ENCODE measurements at places on chromosomes 6 and 20.

DNA sequence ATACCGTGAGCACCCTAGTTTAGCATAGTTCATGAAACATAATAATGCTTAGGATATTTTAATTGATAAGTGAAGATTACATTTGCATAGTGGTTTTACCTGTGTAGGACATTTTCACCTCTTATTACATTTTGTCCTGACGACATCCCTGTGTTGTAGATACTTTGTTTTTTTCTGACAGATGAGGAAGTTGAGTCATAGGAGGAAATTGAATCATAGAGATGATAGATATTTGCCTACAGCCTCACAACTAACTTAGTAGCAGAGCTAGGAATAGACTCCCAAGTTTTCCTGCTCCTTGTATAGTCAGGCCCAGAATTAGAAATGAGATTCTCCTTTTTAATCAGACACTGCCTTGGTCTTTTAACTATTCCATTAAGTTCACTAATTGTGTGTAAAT, 100.5 kb upstream of the SUPT3H start:
- no peak for DNase-seq

GRCh38 chr20:48933017-48933766, 11.7 kb downstream of the ARFGEF2 start:
- no peak for DNase-seq

DNA sequence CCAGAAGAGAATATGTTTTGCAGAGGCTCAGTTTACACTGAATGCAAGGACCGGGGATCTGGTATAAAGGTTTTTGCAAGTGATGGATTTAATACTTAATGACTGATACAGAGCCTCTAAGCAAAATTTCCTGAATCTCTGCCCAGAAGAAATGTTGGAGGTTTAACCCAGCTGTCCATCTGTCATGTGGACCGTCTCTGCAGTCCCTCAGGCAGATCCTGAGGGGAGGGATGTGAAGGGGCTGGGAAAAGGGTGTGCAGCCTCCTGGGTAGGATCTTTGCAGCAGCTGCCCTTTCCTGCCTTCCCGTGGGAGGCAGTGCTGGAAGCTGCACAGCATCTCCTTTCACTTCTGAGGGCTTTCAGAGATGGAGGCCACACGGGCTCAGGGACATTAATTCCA, 207.0 kb downstream of the SLC24A3 start:
- no peak for DNase-seq

GRCh38 chr6:161162722-161163121, 111.1 kb downstream of the AGPAT4 start:
- no peak for DNase-seq

GRCh38 chr6:5729080-5729434, 277.7 kb downstream of the NRN1 start:
- DNase-seq: no peak

GRCh38 chr6:112651239-112651638, 304.1 kb downstream of the RFPL4B start:
- DNase-seq: no peak

- DNase-seq: no peak
Measured at GRCh38 chr6:151808371-151809241, 1.1 kb downstream of the ESR1 start.

DNA sequence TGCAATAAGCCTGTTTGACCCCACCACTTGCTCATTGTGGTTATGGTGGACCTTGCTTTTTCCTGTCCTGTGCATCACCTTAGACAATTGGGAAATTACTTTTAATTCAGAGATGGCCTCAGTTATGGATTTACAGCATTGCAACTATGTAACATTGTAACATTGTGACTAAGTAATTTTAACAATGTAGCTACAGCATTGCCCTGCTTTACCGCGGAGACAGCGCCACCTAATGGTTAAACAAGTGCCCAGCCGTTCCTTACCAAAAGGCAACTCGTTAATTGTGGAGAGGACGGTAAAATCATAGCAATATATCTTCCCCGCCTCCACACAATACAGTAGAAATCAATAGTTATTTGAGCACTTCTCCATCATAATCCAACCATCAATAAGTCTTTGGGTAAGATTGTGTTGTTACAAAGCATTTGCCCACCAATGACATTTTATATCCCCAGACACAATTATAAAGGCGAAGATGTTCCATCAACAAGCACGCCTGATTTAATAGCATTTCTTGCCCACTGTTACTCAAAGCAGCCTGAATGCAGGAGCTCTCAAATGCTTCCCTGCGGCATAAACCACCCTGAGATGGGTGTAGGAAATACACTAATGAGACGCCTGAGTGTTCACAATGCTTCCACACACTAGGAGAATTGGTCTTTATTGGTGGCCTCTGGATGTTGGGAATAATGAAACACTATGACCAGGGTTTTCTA, 93.7 kb downstream of the PROKR2 start:
- peak; percentile 19 for DNase-seq

DNA sequence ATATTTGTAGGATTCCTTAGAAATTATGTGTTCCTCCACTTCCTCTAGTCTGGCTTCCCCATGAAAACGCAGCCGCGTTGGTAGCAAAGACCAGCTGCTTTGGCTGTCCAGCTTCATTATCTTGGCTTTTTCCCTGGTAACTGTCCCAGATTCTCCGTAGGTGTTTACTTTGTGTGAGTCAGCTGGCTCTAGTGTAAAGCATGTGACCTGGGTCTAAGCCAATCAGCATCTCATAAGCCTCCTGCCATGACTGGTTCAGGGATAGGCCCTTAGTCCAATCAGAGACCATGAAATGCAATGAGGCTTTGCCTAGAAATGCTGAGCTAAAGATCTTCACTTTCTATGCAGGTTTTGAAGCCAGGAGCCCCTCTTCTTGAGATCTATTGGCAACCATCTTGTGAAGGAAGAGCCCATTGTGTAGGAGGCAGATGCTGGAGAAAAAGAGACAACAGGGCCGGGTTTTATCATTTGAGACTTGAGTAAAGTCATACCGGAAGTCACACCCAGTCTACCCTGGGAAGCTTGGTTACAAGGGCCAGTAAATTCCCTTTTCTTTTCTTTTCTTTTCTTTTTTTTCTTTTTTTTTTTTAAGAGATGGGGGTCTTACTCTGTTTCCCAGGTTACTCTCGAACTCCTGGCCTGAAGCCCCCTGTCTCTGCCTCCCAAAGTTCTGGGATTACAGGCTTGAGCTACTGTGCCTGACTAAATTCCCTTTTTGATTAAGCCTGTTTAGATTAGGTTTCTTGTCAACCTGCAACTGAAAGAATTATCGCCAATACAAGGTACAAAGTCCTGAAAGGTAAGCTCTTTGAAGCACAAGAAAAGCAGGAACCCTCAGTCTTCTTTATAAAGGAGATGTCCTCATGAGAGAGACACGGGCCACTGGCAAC, 256.5 kb upstream of the RREB1 start:
- DNase-seq: no peak
